ENCODE measurements at places on chromosomes 1 and 21. TPM values are rescaled to one million over a fixed set of nuclear protein-coding genes. Genes with fewer than 3 reads are reported as not detected.
A peak's percentile ranks its signal among the peaks of the same experiment; 100 is the strongest.

DNA sequence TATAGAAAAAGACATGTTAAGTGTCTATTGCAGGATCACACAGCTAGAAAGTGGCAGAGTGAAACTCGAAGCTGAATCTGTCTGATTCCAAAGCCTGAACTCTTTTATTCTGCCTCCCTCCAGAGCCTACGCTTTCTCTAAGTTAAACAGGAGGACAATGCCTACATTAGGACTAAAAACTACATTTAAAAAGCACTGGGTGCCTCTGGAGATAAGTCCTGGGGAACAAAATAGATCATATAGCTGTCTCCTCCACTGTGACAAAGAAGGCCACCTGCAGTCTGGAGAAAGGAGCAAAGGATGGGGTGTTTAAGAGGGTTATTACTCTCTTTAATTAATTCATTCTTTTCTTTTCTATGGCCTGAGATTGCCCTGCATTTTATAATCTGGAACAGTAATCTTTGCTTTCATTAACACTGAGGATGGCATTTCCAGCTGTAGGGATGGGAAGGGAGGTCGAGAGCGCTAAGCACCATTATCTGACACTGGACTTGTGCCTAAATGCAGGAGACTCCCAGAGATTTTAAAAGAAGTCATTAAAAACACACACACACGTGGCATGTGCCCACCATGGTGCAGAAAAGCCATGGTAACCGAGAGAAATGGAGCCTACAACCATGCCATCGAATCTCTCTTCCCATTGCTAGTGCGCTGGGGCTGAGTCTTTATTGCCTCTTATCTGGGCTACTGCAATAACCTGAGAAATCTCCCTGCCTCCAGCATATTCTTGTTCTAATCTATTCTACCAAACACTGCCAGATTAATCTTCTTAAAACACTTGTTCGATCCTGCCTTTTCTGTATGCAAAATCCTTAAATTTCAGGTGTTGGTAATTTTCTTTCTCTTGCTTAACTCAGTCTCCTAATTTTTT lies 92.2 kb downstream of the PLXNA2 start:
- H3K27me3 ChIP-seq, result no peaks in the 10 kb centered on the region
- no peak overlapping the region for H3K27ac ChIP-seq
- peaks cover 6% of the 10 kb centered on the region for H3K36me3 ChIP-seq
- no peak overlapping the region for H3K4me3 ChIP-seq

DNA sequence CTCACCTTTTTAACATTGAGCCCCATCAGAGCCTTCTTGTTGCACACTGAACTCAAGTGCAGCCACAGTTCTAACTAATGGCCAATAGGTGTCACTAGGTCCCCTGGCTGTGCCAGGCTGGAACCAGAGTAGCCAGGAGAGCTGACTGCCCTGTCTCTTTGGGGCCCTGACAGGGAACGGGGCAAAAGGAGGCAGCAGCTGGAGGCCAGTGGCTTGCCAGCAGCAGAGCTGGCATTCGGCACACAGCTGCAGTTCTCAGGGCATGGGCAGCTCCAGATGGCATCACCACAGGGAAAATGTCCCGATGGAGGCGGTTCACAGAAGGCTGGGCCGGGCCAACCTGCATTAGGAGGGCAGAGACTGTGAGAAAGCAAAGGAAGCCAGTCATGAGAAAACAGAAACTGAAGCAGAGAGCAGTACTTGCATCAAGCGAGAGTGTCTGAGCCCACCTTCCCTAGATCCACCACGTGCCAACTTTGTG lies 188.6 kb downstream of the FCRL5 start:
- H3K4me3 ChIP-seq, result no peak overlapping the region
- H3K36me3 ChIP-seq, result no peaks in the 10 kb centered on the region
- H3K27ac ChIP-seq, result no peak overlapping the region
- DNase-seq, result no peak
- H3K4me1 ChIP-seq, result no peaks in the 10 kb centered on the region

DNA sequence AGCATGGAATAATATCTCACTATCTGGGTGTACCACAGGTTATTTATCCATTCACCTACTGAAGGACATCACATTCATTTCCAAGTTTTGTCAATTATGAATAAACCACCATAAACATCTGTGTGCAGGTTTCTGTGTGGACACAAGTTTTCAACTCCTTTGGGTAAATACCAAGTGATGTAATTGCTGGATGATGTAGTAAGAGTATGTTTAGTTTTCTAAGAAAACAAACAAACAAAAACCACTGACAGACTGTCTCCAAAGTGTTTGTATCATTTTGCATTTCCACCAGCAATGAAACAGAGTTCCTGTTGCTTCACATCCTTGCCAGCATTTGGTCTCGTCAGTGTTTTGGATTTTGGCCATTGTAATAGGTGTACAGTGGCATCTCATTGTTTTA lies 435.7 kb upstream of the PROX1 start:
- H3K4me1 ChIP-seq, result no peaks in the 10 kb centered on the region
- H3K36me3 ChIP-seq, result no peaks in the 10 kb centered on the region
- H3K27me3 ChIP-seq, result no peaks in the 10 kb centered on the region
- H3K4me3 ChIP-seq, result no peak overlapping the region

DNA sequence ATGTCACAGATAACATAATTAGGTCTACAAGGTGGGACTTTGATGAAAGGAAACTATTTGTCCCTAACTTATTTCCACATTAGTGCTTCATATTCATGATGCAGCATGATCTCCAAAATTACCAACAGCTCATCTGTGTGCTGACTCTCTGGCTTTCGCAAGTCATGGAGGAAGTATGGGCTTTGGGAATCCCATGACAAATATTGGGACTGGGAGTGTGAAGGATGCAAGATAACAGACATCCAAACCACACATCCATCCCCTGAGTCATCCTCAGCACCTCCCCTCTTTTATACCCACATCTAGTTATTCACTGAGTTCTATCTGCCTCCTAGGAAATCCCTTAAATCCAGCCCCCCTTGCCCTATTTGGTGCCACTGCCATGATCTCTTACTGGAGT lies 102.8 kb upstream of the COL24A1 start:
- no peaks in the 10 kb centered on the region for H3K4me1 ChIP-seq
- no peak overlapping the region for H3K27ac ChIP-seq
- H3K27me3 ChIP-seq, result no peaks in the 10 kb centered on the region
- DNase-seq, result no peak
- H3K4me3 ChIP-seq, result no peak overlapping the region
- H3K36me3 ChIP-seq, result no peaks in the 10 kb centered on the region

- no peak overlapping the region for H3K4me3 ChIP-seq
- no peak overlapping the region for H3K27ac ChIP-seq
- no peaks in the 10 kb centered on the region for H3K27me3 ChIP-seq
- no peak for DNase-seq
- peaks cover 19% of the 10 kb centered on the region for H3K4me1 ChIP-seq
These were observed 62.5 kb downstream of the MORN1 start for GRCh38 chr1:2328676-2329455.

GRCh38 chr1:25620701-25621350 lies 4.2 kb downstream of the MAN1C1 start:
- H3K4me3 ChIP-seq, result no peak overlapping the region
- no peak overlapping the region for H3K27ac ChIP-seq
- H3K36me3 ChIP-seq, result peaks cover 4% of the 10 kb centered on the region
- peaks cover 56% of the 10 kb centered on the region for H3K27me3 ChIP-seq
- no peak for DNase-seq

- H3K4me3 ChIP-seq, result no peak overlapping the region
- no peaks in the 10 kb centered on the region for H3K4me1 ChIP-seq
- 0 out of 2 replicates have a peak, but pooled peaks cover 6% of the 10 kb centered on the region for H3K27me3 ChIP-seq
- H3K36me3 ChIP-seq, result no peaks in the 10 kb centered on the region
- DNase-seq, result no peak
These were observed 114.6 kb upstream of the MAGI3 start for GRCh38 chr1:113275691-113276090.

GRCh38 chr1:192382758-192383157 lies 66.0 kb downstream of the RGS21 start:
- no peak overlapping the region for H3K27ac ChIP-seq
- DNase-seq, result no peak
- H3K4me3 ChIP-seq, result no peak overlapping the region
- H3K36me3 ChIP-seq, result no peaks in the 10 kb centered on the region
- H3K4me1 ChIP-seq, result no peaks in the 10 kb centered on the region

DNA sequence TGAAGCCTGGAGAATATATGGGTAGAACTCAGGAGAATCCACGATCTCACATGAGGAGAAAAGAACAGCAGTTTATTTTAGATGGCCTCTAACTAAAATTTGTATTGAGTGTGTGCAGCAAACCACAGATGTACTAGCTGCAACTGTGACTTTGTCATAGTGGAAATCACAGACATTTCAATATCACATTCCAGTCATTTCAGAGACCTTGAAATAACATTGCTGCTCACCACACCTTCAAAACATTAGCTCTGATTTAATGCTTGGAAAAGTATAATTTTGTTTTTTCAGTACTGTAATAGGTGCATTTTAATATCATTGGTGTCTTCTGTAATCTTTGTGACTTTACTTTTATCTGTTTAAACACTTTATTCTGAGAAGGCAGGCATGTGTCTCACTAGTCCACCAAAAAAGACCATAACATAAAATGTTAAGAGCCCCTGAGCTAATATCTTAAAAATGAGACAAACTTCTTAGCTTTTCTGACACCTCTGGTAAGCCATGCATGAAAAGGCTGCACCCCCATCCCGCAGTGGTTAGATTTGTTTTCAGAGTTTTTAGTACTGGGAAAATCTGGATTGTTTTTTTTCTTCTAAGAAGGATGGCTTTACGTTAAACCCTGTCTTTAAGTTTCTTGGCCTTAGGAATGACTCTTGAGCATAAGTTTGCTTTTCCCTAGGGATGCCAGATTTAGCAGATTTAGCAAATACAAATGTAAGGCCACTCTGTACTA lies 30.1 kb downstream of the KCNJ15 start:
- peak; percentile 45 for DNase-seq
- H3K36me3 ChIP-seq, result no peaks in the 10 kb centered on the region
- no peaks in the 10 kb centered on the region for H3K27me3 ChIP-seq
- H3K4me3 ChIP-seq, result no peak overlapping the region
- peaks cover 47% of the 10 kb centered on the region for H3K4me1 ChIP-seq
- H3K27ac ChIP-seq, result peak overlapping the region; percentile 57

GRCh38 chr1:206489980-206490770 lies 17.2 kb upstream of the RASSF5 start:
- peaks cover 14% of the 10 kb centered on the region for H3K4me1 ChIP-seq
- no peak overlapping the region for H3K4me3 ChIP-seq
- H3K36me3 ChIP-seq, result peaks cover 35% of the 10 kb centered on the region
- DNase-seq, result peak; percentile 81

DNA sequence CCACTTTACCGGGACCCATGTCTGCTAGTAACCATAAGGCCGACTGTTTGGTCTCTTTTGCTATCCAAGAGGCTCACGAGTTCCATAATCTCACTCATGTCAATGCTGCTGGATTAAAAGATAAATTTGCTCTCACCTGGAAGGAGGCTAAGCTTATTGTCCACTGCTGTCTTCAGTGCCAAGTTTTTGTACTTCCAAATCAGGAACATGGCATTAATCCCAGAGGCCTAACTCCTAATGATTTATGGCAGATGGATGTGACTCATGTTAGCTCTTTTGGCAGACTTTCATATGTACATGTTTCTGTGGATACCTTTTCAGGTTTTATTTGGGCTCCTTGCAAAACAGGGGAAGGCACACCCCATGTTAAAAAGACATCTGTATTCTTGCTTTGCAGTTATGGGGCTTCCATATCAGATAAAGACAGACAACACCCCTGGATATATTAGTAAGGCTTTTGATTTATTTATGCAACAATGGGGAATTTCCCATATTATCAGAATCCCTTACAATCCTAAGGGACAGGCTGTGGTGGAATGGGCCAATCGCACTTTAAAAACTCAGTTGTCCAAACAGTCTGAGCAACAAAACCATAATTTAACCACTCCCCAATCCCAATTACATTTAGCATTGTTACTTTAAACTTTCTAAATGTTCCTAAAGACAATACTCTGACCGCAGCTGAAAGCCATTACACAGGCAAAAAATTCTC lies 162.7 kb downstream of the IER5 start:
- H3K4me3 ChIP-seq, result no peak overlapping the region
- H3K27me3 ChIP-seq, result no peaks in the 10 kb centered on the region
- no peaks in the 10 kb centered on the region for H3K4me1 ChIP-seq
- no peak overlapping the region for H3K27ac ChIP-seq

DNA sequence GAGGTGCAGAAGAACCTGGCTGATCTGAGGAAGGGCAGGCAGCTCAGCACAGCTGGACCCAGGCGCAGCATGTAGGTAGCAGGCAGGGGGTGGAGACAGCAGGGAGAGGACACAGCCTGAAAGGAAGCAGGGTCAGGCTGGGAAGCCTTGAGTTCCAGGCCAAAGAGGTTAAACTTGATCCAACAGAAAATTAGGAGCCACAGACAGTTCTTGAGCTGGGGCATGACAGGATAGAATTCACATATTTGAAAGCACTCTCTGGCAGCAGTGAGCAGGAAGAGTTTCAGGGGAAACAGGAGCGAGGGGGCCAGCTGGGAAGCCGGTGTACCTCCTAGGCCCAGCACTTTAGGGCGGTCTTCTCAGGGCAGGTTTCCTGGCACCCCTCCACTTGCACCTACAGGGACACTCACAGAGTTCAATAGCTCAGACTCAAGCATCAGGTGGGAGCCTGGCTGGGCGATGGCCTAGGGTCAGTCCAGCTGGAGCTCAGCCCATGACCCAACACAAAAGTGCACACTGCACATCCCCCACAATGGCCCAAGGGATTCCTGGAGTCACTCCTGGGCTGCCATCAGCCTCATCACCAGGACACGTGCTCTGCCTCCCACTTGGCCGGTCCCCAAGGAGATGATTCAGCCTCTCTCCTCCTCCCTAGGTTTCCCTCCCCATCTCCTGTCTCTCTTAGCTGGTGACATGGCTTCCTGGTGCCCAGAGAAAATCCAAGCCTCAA lies 22.7 kb downstream of the MATN1 start:
- no peak overlapping the region for H3K4me3 ChIP-seq
- no peak overlapping the region for H3K27ac ChIP-seq
- peak; percentile 66 for DNase-seq
- H3K36me3 ChIP-seq, result no peaks in the 10 kb centered on the region
- peaks cover 10% of the 10 kb centered on the region for H3K4me1 ChIP-seq

DNA sequence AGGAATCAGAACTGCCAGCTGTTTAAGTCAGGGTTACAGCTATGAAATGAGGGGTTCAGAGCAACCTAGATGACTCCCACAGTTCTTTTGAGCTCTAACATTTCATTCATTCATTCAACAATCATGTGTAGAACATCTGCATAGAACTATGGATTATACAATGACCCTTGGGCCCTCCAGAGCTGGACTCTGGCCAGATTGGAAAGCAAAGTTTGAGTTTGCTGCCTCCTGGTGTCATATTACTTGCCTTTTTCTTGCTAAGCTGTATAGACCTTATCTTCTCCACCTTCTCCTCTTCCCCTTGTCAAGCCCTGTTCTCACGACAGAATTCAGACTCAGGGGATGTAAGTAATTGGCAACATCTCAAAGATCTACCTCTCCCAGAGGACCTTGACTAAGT lies 4.0 kb downstream of the CASQ2 start:
- H3K4me3 ChIP-seq, result no peak overlapping the region
- H3K4me1 ChIP-seq, result no peaks in the 10 kb centered on the region
- no peak for DNase-seq
- no peaks in the 10 kb centered on the region for H3K27me3 ChIP-seq
- no peak overlapping the region for H3K27ac ChIP-seq

Gene SYNC
- total RNA-seq, result 209 TPM

Gene TCHH
- not detected for total RNA-seq

Gene PADI3
- total RNA-seq, result 3.6 TPM

Gene OR10Z1
- total RNA-seq, result not detected

Gene THEMIS2
- 0.09 TPM for total RNA-seq

Gene CDCA8
- total RNA-seq, result 10.3 TPM

Gene SPRR2A
- total RNA-seq, result not detected

Gene CBS
- 34.2 TPM for total RNA-seq
